ENCODE measurements at places on chromosomes 5 and 9.
A peak's percentile ranks its signal among the peaks of the same experiment; 100 is the strongest.

DNA sequence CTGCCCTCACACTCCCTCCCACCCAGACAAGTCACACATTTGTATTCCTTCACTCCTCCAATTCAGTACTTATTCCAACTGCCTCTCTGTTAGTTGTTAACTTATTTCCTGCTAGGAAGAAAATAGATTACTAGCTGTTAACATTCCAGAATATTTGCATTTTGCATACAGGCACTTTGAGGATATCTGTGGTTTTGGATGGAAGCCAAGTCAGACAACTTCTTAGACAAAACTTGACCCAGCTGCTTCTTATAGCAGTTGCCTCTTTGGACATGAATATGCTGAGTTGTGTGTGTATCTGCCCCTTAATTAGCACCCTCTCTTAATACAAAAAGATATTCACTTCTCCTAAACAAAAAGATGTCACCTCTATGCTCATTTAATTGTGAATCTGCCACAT is 1280.6 kb upstream of the ACO1 start:
- no peak for DNase-seq

DNA sequence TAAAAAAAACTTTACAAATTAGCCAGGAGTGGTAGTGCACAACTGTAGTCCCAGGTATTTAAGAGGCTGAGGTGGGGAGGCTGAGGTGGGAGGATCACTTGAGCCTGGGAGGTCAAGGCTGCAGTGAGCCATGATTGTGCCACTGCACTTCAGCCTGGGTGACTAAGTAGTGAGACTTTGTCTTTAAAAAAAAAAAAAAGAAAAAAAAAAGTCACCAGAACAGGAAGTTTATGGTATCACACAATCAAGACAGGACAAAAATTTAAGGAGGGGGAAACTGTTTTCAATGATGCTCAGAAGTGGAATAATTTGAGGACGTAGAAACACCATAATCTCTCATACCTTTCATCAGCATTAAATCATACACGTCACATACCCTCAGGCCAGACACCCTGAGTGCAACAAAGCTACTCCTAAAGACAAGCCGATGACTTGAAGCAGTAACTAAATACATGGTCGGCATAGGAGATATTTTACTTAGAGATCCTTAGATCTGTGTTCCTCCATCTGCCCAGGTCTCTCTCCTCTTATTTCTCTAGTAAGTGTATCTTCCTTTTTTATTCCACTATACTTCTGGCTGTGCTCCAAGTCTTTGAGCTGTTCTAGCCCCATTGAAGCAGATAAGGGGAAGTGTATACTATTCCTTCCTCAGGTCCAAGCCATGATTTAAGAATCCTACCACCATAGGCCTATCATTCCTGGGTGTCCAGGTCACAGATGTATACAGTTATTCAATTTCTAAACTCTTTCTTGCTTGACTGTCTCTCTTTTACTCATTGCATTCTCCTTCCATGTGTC is 91.3 kb upstream of the APC start:
- DNase-seq, result no peak

- no peak for DNase-seq
Observed at GRCh38 chr5:168987543-168988300, 313.2 kb downstream of the SLIT3 start.

- DNase-seq, result no peak
Observed at GRCh38 chr5:56071470-56071869, 76.7 kb upstream of the IL6ST start.

DNA sequence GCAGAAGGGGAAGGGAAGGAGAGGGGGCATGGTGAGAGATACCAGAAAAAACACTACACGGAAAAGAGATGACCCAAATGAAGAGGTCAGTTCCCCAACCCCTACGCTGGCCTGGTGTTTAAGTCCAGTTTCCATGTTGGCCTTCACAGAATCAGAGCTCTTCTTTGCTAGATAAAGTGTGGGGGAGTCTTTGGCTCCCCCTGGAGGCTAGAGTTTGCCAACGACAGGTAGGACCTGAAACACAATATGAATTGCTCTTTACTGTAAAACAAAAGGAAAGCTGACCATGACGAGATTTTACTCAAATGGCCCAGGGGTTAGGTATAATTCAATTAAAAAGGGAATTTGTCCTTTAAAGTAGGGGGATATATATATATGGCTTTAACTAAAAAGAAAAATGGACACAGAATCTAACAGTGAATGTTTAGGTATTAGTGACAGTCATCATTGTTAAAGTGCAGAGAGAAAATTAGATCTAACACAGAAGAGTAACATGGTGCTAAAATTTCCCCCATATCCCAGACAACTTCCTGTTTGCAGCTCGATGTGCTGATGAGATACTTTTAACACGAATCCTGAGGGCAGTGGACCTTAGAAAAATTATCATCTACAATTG is 92.0 kb downstream of the SV2C start:
- DNase-seq, result no peak

DNA sequence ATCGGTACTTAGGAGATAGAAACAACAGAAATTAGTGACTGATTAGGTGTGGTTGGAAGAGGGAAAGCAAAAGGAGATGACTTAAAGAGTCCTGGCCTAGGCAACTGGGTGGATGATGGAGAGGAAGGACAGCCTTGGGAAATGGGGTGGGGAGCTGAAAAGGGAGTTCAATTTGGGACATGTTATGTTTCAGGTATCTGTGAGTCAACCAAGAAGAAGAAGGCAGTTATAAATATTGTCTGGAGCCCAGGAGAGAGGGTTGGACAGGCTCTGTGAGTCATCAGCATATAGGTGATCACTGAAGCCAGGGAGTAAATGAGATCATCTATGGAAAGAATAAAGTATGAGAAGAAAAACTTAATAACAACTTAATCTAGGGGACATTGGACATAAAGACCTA is 357.7 kb downstream of the NPR3 start:
- no peak for DNase-seq

GRCh38 chr5:151810449-151810848 is 38.7 kb downstream of the G3BP1 start:
- DNase-seq, result no peak

DNA sequence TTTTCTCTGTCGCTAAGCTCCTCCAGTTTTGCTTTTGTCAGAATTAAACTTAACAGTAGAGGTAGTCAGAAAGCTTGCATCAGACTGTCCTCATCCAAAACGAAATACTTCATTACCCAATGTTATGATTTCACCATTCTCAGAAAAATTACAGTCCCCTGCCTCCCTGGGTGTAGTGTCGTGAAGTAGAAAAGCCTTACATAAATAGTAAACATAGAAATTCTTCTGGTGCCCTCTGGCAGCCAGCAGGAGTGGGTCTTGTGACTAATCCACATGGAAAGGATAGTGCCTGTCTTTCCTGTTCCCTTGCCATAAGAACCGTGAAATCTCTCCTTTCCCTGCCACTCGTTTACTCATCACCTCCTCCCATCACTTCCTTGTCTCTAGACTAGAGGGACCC is 230.6 kb downstream of the GNA14 start:
- no peak for DNase-seq

DNA sequence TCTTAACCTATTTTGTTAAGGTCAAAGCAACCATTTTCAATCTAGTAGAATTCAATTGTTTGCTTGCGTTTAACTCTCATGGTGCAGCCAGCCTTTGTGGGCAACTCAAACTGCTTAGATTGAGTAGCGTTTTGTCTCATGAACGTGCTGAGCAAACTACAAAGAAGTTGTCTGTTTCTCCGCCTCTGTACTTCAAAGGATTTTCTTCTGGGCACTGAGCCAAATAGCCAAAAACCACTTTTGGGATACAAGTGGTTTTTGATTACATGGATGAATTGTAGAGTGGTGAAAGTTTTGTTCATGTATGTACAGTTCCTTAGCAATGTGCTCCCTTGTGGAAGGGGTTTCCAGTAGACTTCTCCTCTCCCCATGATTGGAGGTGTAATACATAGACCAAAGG is 122.9 kb downstream of the CFAP90 start:
- DNase-seq, result no peak

GRCh38 chr9:89448821-89449220 is 49.1 kb downstream of the SEMA4D start:
- no peak for DNase-seq

GRCh38 chr9:35488021-35488420 is 1.9 kb upstream of the RUSC2 start:
- no peak for DNase-seq

DNA sequence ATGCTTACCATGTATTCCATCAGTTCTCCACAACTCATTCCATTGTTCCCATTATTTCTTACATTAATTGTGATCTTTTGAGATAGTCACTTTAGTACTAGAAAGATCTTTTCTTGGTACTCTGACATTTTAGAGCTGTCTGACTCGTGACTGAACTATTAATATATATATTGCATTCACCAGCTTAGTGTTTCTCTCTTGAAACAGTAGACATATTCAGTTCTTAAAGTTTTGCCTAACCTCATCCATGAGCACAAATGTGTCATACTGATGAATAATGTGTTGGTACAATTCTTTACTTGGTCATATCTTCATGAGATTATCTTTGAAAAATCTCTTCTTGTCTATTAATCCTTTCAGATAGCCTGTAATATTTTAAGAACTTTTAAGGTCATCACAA is 74.3 kb downstream of the NLN start:
- no peak for DNase-seq

GRCh38 chr5:35735718-35736117 is 118.1 kb downstream of the SPEF2 start:
- DNase-seq, result no peak

- peak; percentile 21 for DNase-seq
Observed at GRCh38 chr9:134475011-134475790, 148.9 kb downstream of the RXRA start.

GRCh38 chr9:131282688-131283422 is 6.5 kb upstream of the FAM78A start:
- DNase-seq, result no peak

DNA sequence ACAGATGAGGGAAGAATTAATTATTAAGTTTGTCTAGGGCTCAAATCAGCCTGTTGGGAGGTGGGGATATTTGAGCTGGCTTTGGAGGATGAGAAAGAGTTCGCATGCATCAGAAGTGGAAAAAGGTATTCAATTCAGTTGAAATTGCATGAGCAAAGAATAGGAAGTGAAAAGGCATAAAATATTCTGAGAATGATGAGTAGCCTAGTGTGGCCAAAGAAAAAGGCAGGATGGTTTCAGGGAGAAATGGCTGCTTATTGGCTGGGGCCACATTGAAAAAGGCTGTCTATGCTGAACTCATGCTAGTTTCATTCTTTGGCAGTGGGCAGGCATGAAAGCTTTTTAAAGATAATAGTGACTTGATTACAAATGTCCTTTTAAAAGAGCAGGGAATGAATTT is 235.4 kb upstream of the RIOK2 start:
- no peak for DNase-seq

- peak; percentile 12 for DNase-seq
Observed at GRCh38 chr5:32916648-32917047, 205.5 kb downstream of the NPR3 start.

DNA sequence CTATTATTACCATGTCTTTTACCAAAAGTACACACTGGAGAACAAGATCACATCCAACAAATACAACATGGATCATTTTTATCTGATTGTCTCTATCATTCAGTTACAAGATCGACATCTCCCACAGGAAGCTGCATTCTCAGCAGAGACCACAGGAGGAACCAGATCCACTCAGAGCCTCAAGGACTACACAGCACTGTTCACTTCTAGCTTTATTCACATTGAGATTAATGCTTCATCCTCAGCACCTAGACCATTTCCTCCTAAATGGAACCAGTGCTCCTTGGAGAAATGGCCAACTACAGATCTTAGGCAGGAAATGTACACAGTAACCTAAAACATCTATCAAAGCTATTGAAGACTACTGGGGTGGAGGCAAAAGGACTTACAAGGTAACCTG is 13.3 kb upstream of the C5orf15 start:
- DNase-seq, result no peak

- no peak for DNase-seq
Observed at GRCh38 chr5:164119806-164120447, 614.5 kb downstream of the MAT2B start.

GRCh38 chr5:83388608-83389007 is 82.9 kb upstream of the VCAN start:
- no peak for DNase-seq

DNA sequence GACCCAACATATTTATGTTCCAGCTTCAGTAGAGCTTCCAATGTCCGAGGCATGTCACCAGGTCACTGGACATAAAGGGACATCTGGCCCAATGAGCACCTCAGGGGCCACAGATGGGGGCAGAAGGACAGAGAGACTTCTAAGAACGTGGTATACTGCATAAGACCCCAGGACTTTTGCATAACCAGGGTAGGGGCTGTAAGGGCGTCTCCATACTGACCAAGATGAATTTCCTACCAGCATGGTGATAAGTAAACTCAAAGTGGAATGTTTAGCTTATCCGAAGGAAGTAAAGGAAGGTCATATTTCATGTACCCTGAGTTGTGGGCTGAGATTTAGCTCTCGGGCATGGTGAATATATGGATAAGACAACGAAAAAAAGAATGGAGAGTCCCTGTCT is 17.5 kb upstream of the COL27A1 start:
- DNase-seq, result no peak

GRCh38 chr5:110362261-110362660 is 364.2 kb downstream of the TMEM232 start:
- no peak for DNase-seq

- DNase-seq, result no peak
Observed at GRCh38 chr9:137607141-137607857, 1.8 kb downstream of the ARRDC1 start.

DNA sequence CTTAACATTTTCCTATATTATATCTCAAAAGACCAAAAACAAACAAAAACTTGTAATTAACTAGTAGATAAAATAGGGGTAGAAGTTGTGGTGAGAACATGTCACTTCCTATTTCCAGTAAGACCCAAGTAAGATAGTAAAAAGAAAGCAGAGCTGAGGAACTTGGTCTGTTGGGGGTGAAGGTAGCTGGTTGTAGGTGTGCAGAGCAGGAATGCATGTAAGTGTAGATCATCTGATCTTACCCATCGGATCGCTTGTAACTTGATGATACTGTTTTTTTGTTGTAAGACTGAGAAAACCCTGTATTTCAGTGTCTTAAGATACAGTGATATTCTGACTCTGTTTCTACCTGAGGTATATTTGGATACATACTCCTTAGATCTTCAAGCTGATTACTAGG is 5.7 kb downstream of the SRP19 start:
- DNase-seq, result no peak

- DNase-seq, result peak; percentile 73
Observed at GRCh38 chr5:34898258-34898895, 16.9 kb downstream of the RAD1 start.

- no peak for DNase-seq
Observed at GRCh38 chr5:127451096-127451495, 66.3 kb upstream of the PRRC1 start.

DNA sequence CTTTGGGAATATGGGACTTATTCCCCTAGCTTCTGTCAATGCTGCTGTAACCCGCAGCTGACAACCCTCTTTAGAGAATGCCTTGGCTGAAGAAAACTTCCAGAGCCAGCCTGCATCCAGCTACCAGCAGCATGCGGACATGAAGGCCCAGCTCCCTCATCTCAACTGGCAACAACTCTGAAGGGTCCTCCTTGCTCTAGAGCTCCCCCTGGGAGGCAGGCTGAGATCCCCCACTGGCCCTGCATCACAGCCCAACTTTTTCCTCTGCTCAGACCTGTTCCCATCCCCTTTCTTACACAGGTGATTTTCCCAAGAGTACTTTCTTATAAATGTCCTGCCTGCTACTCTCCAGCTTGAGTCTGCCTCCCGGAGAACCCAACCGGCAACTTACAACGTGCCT is 18.7 kb upstream of the WNT8A start:
- DNase-seq, result no peak

GRCh38 chr9:127520941-127521918 is 69.9 kb downstream of the LRSAM1 start:
- DNase-seq, result no peak

GRCh38 chr9:99515895-99516656 is 294.0 kb downstream of the SEC61B start:
- no peak for DNase-seq

GRCh38 chr5:38789134-38789533 is 56.7 kb upstream of the OSMR start:
- no peak for DNase-seq

Data from amniotic stem cell (primary cell).